ENCODE measurements at places on chromosomes 7 and 10. TPM values are rescaled to one million over a fixed set of nuclear protein-coding genes. Genes with fewer than 3 reads are reported as not detected.

Gene KIF11
- 26.6 TPM for total RNA-seq

Gene RNF148
- 4.1 TPM for total RNA-seq

Gene PLXNA4
- 6.5 TPM for total RNA-seq

Gene SH2D4B
- 0.16 TPM for total RNA-seq

Gene MALRD1
- 13.8 TPM for total RNA-seq

Gene UNCX
- total RNA-seq, result not detected

Gene BUD23
- total RNA-seq, result 22.9 TPM

Gene FOXI2
- not detected for total RNA-seq

Gene PIK3CG
- 12.1 TPM for total RNA-seq

Gene POLR2J2
- total RNA-seq, result 7.8 TPM

Gene AS3MT
- total RNA-seq, result 4.1 TPM

Gene SPOCK2
- total RNA-seq, result 3.2 TPM

Gene NPFFR1
- 0.05 TPM for total RNA-seq

Gene KCP
- total RNA-seq, result 1.4 TPM

Gene UBE2D4
- 12.7 TPM for total RNA-seq

Gene PSMC2
- total RNA-seq, result 126 TPM

Gene CREM
- 45.7 TPM for total RNA-seq

Gene PSMG3
- total RNA-seq, result 12.1 TPM

Gene TAC1
- total RNA-seq, result 1.7 TPM

Gene IFIT1B
- 2.2 TPM for total RNA-seq

Gene VSTM2A
- 19.9 TPM for total RNA-seq

Gene AKR1C2
- total RNA-seq, result 19.7 TPM

Gene PRTFDC1
- total RNA-seq, result 29.2 TPM

Gene CRTAC1
- 3.7 TPM for total RNA-seq

Gene SNX8
- total RNA-seq, result 17.4 TPM

Gene CLEC5A
- 0.16 TPM for total RNA-seq

Gene ADARB2
- total RNA-seq, result 0.26 TPM

Gene FBXL13
- total RNA-seq, result 8.1 TPM

Gene PTF1A
- total RNA-seq, result not detected

Gene RBM20
- 2.3 TPM for total RNA-seq

Gene HKDC1
- total RNA-seq, result not detected

Gene CFAP58
- total RNA-seq, result 0.69 TPM

Gene SORBS1
- 297 TPM for total RNA-seq

Gene IQUB
- 1.5 TPM for total RNA-seq

Gene ANAPC16
- total RNA-seq, result 82.4 TPM

Gene KNDC1
- total RNA-seq, result 1.2 TPM

Gene ELFN1
- total RNA-seq, result 2.5 TPM

Gene HOXA5
- 12.5 TPM for total RNA-seq

Gene ABCB4
- 1.2 TPM for total RNA-seq

Gene ZDHHC4
- 52.0 TPM for total RNA-seq

Gene MYL10
- total RNA-seq, result 0.63 TPM

Gene CDK14
- total RNA-seq, result 78.5 TPM

Gene FANK1
- total RNA-seq, result 2.0 TPM

Gene CLCN1
- total RNA-seq, result 0.16 TPM
